Hepatic stellate cell (primary cell): ENCODE measurements at places on chromosomes 5 and 9.

GRCh38 chr9:134215699-134216448 is 51.5 kb upstream of the RNU6ATAC start:
- DNase-seq: no peak

DNA sequence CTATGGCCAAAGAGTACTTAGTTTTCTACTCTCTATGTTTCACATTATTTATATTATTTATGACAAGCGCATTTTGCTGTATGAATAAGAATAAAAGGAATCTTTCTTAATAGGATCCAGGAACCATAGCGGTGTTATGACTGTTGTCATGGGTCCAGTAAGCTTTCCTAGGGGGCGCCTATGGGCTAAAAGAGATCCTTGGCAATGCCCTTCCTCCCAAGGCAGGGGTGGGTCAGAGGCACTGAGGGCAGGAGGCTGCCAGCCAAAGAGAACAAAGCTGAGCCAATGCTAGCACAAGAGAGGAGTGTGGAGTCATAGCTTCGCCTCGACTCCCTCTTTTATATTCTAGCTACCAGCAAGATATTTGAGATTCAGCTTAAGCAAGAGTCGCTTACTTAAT is 98.4 kb upstream of the GNAQ start:
- no peak for DNase-seq

DNA sequence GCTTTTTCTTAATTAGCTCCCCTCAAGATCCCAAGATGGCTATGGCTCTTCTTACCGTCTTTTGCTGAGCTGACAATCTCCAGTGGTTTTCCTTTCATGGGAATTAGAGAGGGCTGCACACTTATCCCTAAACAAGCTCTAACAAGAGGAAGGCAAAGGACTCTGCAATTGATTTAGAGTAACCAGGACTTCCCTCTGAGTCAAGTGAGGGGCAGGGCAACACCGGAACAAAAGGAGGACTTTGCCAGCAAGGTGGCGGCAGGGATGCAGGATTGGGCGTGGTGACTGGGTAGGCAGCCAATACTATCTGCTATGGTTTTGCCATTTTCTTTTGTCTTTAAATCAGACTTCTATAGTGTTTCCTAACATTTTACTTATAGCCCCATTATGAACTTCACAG is 9.8 kb downstream of the SLC44A1 start:
- no peak for DNase-seq

- DNase-seq: no peak
Measured at GRCh38 chr9:109020581-109021511, 7.5 kb upstream of the CTNNAL1 start.

DNA sequence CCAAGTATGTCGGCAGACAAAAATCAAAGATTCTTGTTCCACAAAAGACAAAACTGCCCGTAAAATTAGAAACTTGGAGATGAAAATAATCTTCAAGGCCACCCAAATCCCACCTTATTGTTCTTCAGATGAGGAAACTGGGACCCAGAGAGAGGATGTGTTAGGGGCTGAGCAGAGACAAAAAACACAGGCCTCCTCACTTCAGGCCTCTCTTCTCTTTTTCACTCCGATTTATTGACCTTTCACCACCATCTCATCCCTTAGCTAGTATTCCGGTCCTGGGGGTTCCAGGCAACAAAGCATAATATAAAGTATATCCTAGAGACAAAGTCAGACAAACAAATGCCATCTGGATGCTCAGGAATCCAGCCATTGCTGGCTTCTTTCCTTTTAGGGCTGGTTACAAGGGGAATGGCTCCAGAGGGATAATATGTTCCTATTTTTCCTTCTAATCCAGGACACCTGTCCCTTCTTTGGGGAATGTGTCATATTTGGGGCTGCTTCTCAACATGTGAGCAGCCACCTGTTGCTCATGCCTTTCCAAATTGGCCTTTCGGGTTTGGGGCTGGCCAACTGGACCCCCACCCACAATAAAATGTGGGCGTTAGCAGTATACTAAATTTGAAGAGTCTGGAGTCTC is 42.2 kb upstream of the AFAP1L1 start:
- DNase-seq: no peak

DNA sequence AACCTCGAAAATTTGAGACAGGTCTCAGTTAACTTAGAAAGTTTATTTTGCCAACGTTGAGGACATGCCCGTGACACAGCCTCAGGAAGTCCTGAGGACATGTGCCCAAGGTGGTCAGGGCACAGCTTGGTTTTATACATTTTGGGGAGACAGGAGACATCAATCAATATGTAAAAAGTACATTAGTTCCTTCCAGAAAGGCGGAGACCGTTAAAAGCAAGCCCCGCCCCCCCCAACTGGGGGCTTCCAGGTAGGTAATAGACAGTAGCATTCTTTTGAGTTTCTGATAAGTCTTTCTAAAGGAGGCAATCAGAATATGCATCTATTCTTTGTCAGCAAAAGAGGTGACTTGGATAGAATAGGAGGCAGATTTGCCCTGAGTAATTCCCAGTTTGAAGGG is 599 bp upstream of the MOCS2 start:
- no peak for DNase-seq

GRCh38 chr5:155866971-155867370 is 460.0 kb upstream of the SGCD start:
- no peak for DNase-seq

- no peak for DNase-seq
Measured at GRCh38 chr5:178941361-178941760, 363 bp downstream of the ZNF454 start.

DNA sequence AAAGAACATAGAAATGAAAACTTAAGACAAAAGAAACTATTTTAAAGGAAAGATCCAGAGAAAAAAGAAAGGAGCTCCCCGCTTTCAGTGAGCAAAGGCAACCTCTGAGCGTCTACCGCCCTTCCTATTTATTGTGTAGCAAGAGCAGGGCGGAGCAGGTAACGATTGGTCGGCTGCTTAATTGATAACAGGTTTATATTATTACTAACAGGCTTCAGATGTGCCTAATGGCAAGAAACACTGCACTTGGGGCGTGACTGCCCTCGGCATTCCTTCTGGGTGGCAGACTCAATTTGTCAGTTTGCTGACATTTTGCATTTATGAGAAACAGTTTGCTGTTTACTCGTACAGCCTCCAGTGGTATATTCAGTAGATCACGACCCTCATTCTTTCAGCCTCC is 482.7 kb upstream of the C9orf72 start:
- no peak for DNase-seq

- DNase-seq: no peak
Measured at GRCh38 chr5:434443-435146, 8.4 kb upstream of the EXOC3 start.

DNA sequence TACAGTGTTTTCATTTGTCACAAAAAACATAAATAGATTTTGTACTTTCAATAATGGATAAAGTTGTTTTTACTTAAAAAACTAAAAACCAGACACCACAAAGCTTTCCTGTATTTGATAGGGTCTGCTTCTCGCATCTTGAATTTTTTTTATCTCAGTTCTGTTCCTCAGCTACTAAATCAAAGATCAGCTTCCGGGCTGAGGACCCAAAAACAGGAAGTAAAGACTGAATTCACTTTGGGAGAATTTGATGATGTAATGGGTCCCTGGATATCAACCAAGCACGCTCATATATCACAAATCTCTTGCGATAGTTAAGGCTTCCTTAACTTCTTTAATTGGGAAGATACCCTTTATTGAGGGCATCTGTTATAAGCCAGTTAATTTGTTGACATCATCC is 24.1 kb downstream of the ITK start:
- no peak for DNase-seq

- no peak for DNase-seq
Measured at GRCh38 chr5:37664551-37664950, 175.3 kb downstream of the GDNF start.

GRCh38 chr5:73415617-73416016 is 33.0 kb downstream of the FOXD1 start:
- DNase-seq: no peak
